Small intestine (tissue), 16 donors: ENCODE measurements at places on chromosomes 4 and X. TPM values are rescaled to one million over a fixed set of nuclear protein-coding genes. Genes with fewer than 3 reads are reported as not detected.

DNA sequence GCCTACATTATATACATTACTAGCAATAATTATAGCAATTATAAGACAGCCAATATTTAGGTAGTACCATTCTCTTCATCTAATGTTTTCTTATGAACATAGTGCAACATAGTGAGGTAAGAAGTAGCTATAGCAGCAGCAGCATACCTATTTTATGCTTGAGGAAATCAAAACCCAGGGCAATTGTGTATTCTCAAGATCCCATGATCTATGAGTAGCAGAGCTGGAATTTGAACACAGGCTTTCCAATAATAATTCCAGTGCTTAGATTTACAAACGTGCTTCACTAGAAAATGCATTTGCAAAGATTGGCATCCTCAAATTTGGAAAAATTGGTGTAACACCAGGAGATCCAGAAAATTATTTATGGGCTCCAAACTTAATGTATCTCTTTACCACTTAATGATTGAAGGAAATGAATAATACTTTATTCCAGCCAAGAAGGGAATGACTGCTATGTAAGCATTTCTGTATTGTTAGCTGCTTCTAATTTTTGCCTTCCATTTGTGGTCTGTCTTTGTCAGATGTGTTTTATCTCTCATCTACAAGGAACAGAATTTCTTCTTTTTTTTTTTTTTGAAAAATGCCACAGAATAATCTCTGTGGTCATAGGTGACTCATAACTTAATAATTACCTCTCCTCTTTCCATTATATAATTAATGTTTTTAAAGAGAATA is 451.1 kb downstream of the ARAP2 start:
- no peak overlapping the region for H3K27ac ChIP-seq
- H3K4me1 ChIP-seq, result no peaks in the 10 kb centered on the region
- no peaks in the 10 kb centered on the region for H3K27me3 ChIP-seq
- H3K4me3 ChIP-seq, result no peak overlapping the region

GRCh38 chr4:137861682-137862081 is 329.4 kb upstream of the PCDH18 start:
- no peak overlapping the region for H3K27ac ChIP-seq
- DNase-seq, result no peak
- no peaks in the 10 kb centered on the region for H3K36me3 ChIP-seq

- H3K27me3 ChIP-seq, result no peaks in the 10 kb centered on the region
- no peak overlapping the region for H3K4me3 ChIP-seq
- H3K36me3 ChIP-seq, result no peaks in the 10 kb centered on the region
- no peak overlapping the region for H3K27ac ChIP-seq
- DNase-seq, result no peak
- H3K4me1 ChIP-seq, result no peaks in the 10 kb centered on the region
Observed at GRCh38 chrX:31314921-31315320, 243.1 kb upstream of the FTHL17 start.

GRCh38 chr4:67684839-67685531 is 16.0 kb downstream of the UBA6 start:
- DNase-seq, result no peak
- peaks cover 16% of the 10 kb centered on the region for H3K36me3 ChIP-seq
- no peaks in the 10 kb centered on the region for H3K4me1 ChIP-seq
- no peak overlapping the region for H3K27ac ChIP-seq

NEUROG2 gene
- not detected for polyA plus RNA-seq

ARHGAP36 gene
- polyA plus RNA-seq, result 1.3 TPM

LGI2 gene
- not detected for polyA plus RNA-seq

SMARCA1 gene
- 7.8 TPM for polyA plus RNA-seq
